ENCODE measurements at places on chromosomes 3 and 15.

GRCh38 chr3:94967196-94967595 is 904.3 kb downstream of the NSUN3 start:
- DNase-seq: no peak

DNA sequence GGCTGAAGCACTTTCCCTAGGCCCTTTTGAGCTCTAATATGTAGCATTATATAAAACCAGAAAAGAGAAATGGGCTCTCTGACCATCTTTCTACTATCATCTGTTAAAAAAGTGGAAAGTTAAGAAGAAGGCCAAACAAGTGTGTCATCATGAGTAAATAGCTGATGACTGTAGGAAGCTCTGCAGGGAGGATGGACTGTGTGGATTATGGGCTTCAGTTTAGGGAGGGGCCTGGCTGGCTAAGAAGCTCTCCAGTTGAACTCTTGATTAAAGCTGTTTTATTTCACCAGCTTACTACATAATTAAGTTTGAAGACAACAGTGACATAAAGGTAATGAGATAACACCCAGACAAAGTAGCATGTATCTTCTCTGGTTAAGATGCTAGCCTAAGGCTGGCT is 30.6 kb downstream of the INTS14 start:
- DNase-seq: no peak

- DNase-seq: no peak
These were observed 25.4 kb downstream of the EHD4 start for GRCh38 chr15:41946970-41947369.

GRCh38 chr15:75153087-75153486 is 48.6 kb upstream of the C15orf39 start:
- no peak for DNase-seq

DNA sequence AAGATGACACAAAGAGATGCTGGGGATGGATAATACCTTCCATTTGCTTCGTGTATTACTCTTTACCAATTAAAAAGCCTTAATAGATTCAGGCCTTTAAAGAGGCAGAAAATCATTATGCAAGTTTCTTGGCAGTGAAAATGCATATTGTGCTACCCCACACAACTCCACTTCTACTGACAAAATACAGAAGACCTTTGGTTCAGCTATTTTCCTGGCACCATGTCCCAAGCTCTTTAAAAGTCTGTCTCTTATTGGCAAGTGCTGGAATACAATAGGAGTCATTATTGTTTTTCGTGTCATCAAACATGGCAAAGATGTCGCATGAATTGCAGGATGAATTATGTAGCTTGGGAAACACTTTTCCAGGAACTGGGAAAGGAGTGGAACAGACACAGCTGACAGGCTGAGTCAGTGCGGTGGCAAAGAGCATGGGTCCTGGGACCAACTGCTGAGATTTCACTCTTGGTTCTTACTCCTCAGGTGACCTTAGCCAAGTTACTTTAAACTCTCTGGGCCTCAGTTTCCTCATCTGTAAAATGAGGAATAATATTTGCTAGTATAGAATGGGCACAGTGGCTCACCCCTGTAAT is 5.5 kb upstream of the TSPAN3 start:
- no peak for DNase-seq

GRCh38 chr3:172516318-172517214 is 6.7 kb downstream of the TNFSF10 start:
- DNase-seq: no peak

GRCh38 chr3:125194061-125194848 is 18.3 kb downstream of the SLC12A8 start:
- DNase-seq: no peak

GRCh38 chr15:96125721-96126415 is 204.6 kb upstream of the NR2F2 start:
- no peak for DNase-seq

- no peak for DNase-seq
These were observed 848 bp downstream of the SYNM start for GRCh38 chr15:99105514-99106341.
